ENCODE measurements at places on chromosomes 1 and 21. TPM values are rescaled to one million over a fixed set of nuclear protein-coding genes. Genes with fewer than 3 reads are reported as not detected.

IL19 gene
- total RNA-seq, result not detected

TDRD5 gene
- total RNA-seq, result not detected

CELA2B gene
- not detected for total RNA-seq

TDRD10 gene
- 0.31 TPM for total RNA-seq

DMBX1 gene
- total RNA-seq, result not detected

A3GALT2 gene
- 0.58 TPM for total RNA-seq

CFHR3 gene
- 0.93 TPM for total RNA-seq

ICOSLG gene
- total RNA-seq, result 3.8 TPM

DNA sequence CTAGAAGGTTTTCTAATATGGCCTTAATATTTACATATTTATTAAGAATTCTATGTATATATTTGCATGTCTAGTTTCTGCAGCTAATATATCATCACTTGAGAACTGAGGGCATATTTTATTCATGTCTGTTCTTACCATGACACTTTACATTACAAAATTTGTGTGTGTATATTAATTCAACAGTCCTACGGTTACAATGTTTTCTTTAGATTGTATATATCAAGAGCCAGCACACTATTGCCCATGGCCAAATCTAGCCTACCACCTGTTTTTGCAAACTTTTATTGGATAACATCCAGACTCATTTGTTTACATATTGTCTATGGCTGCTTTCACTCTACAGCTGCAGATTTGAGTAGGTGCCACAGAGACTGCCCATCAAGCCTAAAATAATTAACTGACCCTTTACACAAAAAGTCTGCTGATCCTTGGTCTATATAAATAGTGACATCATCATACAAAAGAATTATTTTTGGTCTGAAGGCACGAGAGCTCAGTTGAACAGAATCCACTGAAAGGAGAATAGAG is 577.4 kb upstream of the PBX1 start:
- no peaks in the 10 kb centered on the region for H3K27me3 ChIP-seq
- no peak overlapping the region for H3K27ac ChIP-seq
- DNase-seq, result no peak
- H3K4me1 ChIP-seq, result peaks cover 2% of the 10 kb centered on the region
- H3K4me3 ChIP-seq, result no peak overlapping the region

DNA sequence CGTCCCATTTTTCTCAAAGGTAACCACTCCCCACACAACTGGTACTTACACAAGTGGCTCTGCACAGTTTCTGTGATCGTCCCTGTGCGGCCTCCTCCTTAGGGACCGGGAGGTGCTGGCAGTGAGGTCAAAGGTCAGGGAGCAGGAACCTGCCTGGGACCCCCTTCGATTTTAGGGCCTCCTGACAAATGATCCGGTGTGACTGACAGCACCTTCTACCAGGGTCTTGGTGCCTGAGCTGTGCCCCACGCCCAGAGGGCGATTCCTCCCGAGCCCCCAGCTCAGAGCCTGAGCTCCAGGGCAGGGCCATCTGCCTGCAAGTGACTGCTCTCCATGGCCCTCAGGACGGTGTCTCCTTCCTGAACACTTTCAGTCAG is 11.8 kb upstream of the TMEM240 start:
- H3K4me3 ChIP-seq, result no peak overlapping the region
- H3K27me3 ChIP-seq, result no peaks in the 10 kb centered on the region
- no peaks in the 10 kb centered on the region for H3K4me1 ChIP-seq
- no peak overlapping the region for H3K27ac ChIP-seq
- DNase-seq, result no peak

DNA sequence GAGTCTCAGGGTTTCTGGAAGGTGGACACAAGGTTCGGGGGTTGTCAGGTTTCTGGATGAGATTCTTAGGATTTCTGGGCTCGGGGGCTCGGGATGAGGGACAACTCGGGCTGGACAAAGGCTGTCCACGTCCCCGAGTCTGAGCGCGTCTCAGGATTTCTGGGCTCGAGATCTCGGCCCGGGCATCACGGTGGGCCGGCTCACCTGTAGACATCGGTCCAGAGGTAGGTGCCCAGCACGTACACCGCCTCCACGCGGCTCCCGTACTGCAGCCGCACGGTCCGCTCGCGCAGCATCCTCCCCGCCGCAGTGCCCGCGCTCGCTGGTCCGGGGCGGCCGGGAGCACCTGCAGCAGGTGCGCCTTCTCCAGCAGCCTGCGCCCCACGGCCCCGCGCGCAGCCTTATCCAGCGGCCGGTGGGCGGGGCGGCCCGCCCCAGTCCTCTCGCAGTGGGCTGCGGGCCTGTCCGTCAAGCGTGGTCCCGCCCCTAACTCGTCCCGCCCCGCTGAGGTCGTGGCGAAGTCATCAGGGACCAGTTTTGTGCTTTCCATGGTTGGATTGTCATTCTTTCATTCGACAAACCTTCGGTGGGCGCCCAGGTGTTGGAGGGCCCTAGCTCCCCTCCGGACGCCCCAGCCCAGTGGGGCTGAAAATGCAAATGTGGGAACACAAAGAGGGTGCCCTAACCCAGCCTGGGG is at the start of gene PADI2:
Gene PADI2, minus strand, starts transcription at position 376 of the 697 bp plus-strand sequence. Its CDS starts 80 bp downstream, at position 296.
- H3K36me3 ChIP-seq, result no peaks in the 10 kb centered on the region
- DNase-seq, result peak; percentile 64
- peaks cover 25% of the 10 kb centered on the region for H3K4me1 ChIP-seq
- peak within 1 kb of the TSS; percentile 58 for H3K4me3 ChIP-seq

DNA sequence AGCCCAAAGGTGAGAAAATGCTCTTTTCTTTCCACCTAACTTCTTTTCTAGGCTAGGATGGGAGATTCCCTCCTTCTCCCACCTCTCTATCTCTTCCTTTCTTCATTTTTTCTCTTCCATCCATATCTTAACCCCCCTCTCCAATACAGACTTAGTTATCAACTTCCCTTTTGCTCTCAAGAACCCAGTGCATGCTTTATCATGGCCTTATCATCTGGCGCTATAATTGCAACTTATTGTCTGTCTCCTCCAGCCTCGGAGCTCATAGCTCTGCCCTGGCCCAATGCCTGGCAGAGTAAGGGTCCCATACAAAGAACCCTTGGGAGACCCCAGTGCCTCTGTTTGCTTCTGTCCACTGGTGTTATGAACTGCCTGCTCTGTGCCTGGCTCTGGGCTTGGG is 71.0 kb upstream of the NFASC start:
- no peaks in the 10 kb centered on the region for H3K4me1 ChIP-seq
- peaks cover 61% of the 10 kb centered on the region for H3K27me3 ChIP-seq
- no peak overlapping the region for H3K27ac ChIP-seq
- no peak for DNase-seq

DNA sequence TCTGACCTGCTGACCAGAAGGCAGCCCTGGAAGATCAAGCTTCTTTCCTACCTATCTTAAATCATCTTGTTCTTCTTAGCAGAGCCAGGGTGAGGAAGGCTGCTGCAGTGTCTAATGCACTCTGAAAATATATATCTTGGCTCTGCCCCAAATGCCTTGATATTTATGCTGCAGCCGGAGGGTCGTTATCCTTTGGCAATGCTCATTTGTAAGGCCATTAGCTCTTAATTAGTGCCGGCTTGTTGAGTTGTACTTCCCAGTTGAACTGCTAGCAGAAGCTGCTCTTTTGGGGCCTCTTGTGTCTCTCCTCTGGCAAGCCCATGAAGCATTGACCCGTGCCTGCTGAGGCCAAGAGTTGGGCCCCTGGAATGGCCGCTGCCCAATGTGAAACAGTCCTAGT is 4.2 kb upstream of the GNL2 start:
- H3K4me3 ChIP-seq, result no peak overlapping the region
- peaks cover 50% of the 10 kb centered on the region for H3K4me1 ChIP-seq
- H3K27ac ChIP-seq, result no peak overlapping the region
- no peaks in the 10 kb centered on the region for H3K36me3 ChIP-seq
- DNase-seq, result no peak
- H3K27me3 ChIP-seq, result peaks cover 22% of the 10 kb centered on the region

DNA sequence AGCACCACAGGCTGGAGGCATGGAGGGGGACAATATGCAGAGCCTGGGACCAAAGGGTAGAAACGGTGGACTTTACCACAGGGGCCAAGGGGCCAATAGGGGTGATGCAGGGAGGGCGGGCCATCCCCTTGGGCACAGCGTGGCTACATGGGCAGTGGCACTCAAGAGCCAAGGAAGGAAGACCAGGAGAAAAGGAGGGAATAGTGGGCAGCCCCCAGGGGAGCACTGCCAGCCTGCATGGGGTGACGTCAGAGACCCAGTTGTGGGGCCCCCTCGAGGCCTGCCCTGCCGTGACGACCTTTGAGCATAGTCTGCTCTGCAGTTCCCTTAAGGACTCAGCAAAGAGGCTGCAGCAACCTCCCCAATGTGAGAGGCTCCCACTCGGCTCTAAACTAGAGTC is 95.5 kb upstream of the TMPRSS2 start:
- no peak overlapping the region for H3K4me3 ChIP-seq
- peaks cover 12% of the 10 kb centered on the region for H3K4me1 ChIP-seq
- H3K36me3 ChIP-seq, result no peaks in the 10 kb centered on the region
- H3K27ac ChIP-seq, result no peak overlapping the region
- DNase-seq, result no peak

DNA sequence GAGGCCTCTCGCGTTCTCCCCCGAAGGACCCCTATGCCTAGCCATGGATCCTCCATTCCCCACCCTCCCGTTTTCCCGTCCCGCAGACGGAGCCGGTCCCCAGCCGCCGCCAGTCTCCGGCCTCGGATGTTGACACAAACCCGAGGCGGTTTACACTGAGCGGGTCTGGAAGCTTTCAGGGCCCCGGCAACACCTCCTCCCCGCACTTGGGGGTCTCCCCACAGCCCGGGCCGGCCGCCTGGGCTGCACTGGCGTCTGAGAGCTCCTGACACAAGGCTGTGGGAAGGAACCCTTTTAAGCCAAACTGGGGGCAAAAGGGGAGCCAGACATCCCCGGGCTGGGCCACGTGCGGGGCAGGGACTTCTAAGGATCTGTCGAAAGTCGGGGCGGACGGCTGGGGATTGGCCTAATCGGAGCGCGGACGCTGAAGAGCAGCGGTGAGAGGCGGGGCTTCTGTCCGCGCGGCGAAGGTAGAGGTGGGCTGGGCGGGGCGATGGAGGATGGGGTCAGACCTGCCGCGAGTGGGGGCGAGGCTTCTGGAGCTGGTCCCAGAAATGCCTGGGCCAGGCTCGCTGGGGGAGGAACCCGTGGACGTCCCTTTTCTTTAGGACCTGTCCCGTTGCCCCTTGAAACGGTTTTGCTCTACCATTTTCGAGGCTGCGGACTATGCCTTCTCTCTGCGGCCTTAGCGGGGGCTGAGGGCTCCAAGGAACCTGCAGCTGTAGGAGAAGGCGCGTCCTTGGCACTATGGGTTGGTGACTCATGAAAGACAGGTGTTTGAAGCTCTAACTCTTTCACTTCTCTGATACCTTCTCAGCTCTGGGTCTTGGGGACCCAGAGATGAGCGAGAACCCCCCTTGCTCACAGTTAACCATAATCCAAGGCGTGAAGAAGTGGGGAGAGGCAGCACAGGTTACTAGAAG is 1.2 kb upstream of the HPCAL4 start:
- H3K27ac ChIP-seq, result no peak overlapping the region

GRCh38 chr1:82795508-82796149 is 994.9 kb downstream of the ADGRL2 start:
- H3K4me3 ChIP-seq, result no peak overlapping the region
- no peak for DNase-seq
- H3K36me3 ChIP-seq, result no peaks in the 10 kb centered on the region
- H3K4me1 ChIP-seq, result no peaks in the 10 kb centered on the region

DNA sequence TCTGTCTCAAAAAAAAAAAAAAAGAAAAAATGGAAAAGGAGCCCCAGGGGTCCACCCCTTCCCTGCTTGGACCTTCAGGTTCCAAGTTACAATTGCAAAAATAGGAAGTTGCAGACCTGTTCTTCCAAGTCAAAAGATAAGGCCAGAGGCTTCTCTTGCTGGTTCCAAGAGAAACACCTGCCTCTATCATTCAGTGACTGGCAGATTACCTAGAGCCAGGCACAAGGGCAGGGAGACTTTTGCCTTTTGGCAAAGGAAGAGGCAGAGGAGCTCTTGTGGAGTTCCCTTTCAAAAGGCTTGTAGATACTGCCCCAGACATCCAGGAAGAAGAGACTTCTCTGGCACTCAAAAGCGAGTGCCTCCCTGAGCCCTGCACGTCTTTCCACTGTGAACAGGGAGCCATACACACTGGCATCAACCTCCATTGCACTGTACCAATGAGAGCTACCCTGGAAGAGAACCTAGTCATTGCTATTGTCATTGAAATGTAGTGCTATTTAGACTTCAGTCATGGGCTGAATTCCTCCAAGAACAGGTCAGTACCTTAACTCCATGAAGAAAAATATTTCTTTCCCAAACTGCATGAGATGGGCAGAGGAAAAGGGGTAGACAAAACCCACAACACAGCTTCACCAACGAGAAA is 91.2 kb downstream of the LMX1A start:
- no peak for DNase-seq
- H3K27me3 ChIP-seq, result peaks cover 77% of the 10 kb centered on the region
- H3K4me3 ChIP-seq, result no peak overlapping the region
- no peak overlapping the region for H3K27ac ChIP-seq
- no peaks in the 10 kb centered on the region for H3K4me1 ChIP-seq
- no peaks in the 10 kb centered on the region for H3K36me3 ChIP-seq

GRCh38 chr1:52098139-52098871 is 42.2 kb downstream of the BTF3L4 start:
- peaks cover 4% of the 10 kb centered on the region for H3K27me3 ChIP-seq
- H3K4me1 ChIP-seq, result no peaks in the 10 kb centered on the region
- DNase-seq, result no peak
- no peak overlapping the region for H3K4me3 ChIP-seq
- no peak overlapping the region for H3K27ac ChIP-seq
- peaks cover 2% of the 10 kb centered on the region for H3K36me3 ChIP-seq

DNA sequence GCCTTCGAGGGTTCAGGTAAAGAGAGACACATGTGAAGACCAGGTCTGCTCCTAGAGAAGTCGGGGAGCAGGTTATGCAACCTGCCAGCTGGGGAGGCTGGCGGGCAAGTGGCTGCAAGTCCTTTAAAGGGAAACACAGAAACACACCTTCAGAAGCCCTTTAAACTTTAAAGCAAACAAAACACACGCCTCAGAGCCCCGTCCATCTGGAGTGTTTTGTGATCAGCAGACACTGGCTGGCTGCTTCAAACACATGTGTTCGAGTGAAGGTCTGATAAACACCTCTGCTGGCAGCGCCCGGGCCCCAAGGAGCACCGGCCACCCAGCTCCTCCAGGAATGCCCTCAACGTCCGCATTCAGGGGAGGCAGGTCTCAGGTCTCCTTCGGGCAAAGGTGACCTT is 15.2 kb downstream of the RIPK4 start:
- peaks cover 26% of the 10 kb centered on the region for H3K36me3 ChIP-seq
- peak overlapping the region; percentile 30 for H3K4me3 ChIP-seq
- H3K27ac ChIP-seq, result peak overlapping the region; percentile 90
- H3K27me3 ChIP-seq, result no peaks in the 10 kb centered on the region

GRCh38 chr1:155110826-155111225 is 16.9 kb upstream of the EFNA1 start:
- H3K27me3 ChIP-seq, result no peaks in the 10 kb centered on the region
- DNase-seq, result no peak
- peaks cover 14% of the 10 kb centered on the region for H3K4me1 ChIP-seq
- no peak overlapping the region for H3K27ac ChIP-seq
- no peak overlapping the region for H3K4me3 ChIP-seq
